ENCODE measurements at places on chromosomes 4 and X. TPM values are rescaled to one million over a fixed set of nuclear protein-coding genes. Genes with fewer than 3 reads are reported as not detected.

Gene HSPA4L
- polyA plus RNA-seq = 136 TPM

Gene SORCS2
- 5.2 TPM for polyA plus RNA-seq

Gene FBXW7
- 121 TPM for polyA plus RNA-seq

Gene MSMO1
- 100 TPM for polyA plus RNA-seq

Gene ARSJ
- polyA plus RNA-seq = 0.85 TPM

Gene GAGE12F
- polyA plus RNA-seq = not detected

Gene CT83
- not detected for polyA plus RNA-seq

Gene TMSB4X
- polyA plus RNA-seq = 611 TPM

Gene OPN1MW2
- not detected for polyA plus RNA-seq

Gene TRAPPC11
- 26.8 TPM for polyA plus RNA-seq

Gene IL13RA2
- polyA plus RNA-seq = 0.81 TPM

Gene SPANXB1
- polyA plus RNA-seq = not detected

Gene DGKK
- not detected for polyA plus RNA-seq

Gene SORBS2
- 0.74 TPM for polyA plus RNA-seq

Gene WDFY3
- polyA plus RNA-seq = 13.6 TPM

Gene SLC7A11
- polyA plus RNA-seq = 5.0 TPM

Gene TEX28
- not detected for polyA plus RNA-seq

Gene LIMCH1
- polyA plus RNA-seq = 86.4 TPM

Gene ASB12
- not detected for polyA plus RNA-seq

Gene SPRY1
- 6.2 TPM for polyA plus RNA-seq

Gene QRFPR
- polyA plus RNA-seq = not detected

Gene SEC31A
- polyA plus RNA-seq = 83.6 TPM

Gene TKTL2
- polyA plus RNA-seq = not detected

Gene EPGN
- polyA plus RNA-seq = not detected

Gene STATH
- not detected for polyA plus RNA-seq

Gene USP17L28
- not detected for polyA plus RNA-seq

Gene LPAR4
- polyA plus RNA-seq = 5.2 TPM

Gene ETDA
- not detected for polyA plus RNA-seq

Gene MAMLD1
- polyA plus RNA-seq = 2.1 TPM

Gene TLR2
- not detected for polyA plus RNA-seq

Gene EVC
- not detected for polyA plus RNA-seq

Gene DSPP
- polyA plus RNA-seq = not detected

Gene WDR17
- 43.7 TPM for polyA plus RNA-seq

Gene PWWP3B
- polyA plus RNA-seq = 3.8 TPM

Gene SYP
- polyA plus RNA-seq = 102 TPM

Gene MAGEA11
- not detected for polyA plus RNA-seq

Gene ADGRG4
- polyA plus RNA-seq = not detected

Gene ADRA2C
- polyA plus RNA-seq = not detected

Gene TMEM184C
- polyA plus RNA-seq = 48.4 TPM

Gene N4BP2
- 0.85 TPM for polyA plus RNA-seq

Gene GNRHR
- polyA plus RNA-seq = 1.8 TPM

Gene FABP2
- 0.38 TPM for polyA plus RNA-seq

Gene HMGN5
- polyA plus RNA-seq = 38.0 TPM

Gene RHOXF2
- polyA plus RNA-seq = 0.97 TPM

Gene EVC2
- polyA plus RNA-seq = 0.21 TPM

Gene RAP1GDS1
- polyA plus RNA-seq = 164 TPM

Gene TMEM47
- polyA plus RNA-seq = 9.3 TPM

Gene DCLK2
- 8.5 TPM for polyA plus RNA-seq

Gene ACE2
- polyA plus RNA-seq = 0.98 TPM

Gene NAA11
- polyA plus RNA-seq = not detected

Gene PRDM8
- 0.43 TPM for polyA plus RNA-seq
